ENCODE measurements at places on chromosomes 12 and 14.

GRCh38 chr14:91372671-91373495 lies 44.7 kb downstream of the CCDC88C start:
- DNase-seq: no peak

DNA sequence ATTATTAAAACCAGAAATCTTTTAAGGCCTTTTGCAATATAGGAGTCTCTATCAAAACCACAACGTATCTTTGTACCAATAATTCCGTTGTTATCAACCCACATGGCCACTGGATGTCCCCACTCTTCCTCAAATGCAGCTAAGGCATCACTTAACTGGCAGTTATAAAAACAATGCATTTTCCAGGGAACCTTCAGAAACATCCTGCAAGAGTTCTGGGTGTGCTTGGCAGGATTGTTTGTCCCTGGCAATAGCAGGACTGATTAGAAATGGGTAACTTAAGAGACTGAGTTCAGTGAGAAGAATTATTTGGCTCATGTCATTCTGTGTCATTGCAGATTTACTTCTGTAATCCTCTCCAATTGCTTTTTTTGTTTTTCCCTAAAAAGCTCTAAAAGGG lies 112.0 kb downstream of the SLC15A5 start:
- peak; percentile 30 for DNase-seq

DNA sequence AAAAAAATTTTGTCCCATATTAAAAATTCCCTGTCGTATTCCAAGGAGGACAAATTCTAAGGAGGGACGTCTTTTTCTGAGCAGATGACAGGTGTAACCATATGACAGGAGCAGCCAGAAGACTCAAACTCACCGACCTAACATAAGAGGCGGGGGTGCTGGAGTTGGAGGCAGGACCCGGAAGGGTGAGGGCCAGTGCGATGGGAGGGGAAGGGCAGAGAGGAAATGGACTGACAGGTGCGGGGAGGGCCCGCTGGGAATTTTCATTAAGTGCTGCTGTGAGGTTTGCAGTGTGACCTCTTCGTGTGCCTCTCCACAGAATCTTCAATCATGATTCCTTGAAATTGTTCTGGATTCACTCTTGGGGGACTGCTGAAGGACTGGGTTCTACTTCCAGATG lies 189.4 kb downstream of the NTF3 start:
- DNase-seq: no peak

GRCh38 chr12:39467432-39467870 lies 24.5 kb upstream of the KIF21A start:
- DNase-seq: no peak

DNA sequence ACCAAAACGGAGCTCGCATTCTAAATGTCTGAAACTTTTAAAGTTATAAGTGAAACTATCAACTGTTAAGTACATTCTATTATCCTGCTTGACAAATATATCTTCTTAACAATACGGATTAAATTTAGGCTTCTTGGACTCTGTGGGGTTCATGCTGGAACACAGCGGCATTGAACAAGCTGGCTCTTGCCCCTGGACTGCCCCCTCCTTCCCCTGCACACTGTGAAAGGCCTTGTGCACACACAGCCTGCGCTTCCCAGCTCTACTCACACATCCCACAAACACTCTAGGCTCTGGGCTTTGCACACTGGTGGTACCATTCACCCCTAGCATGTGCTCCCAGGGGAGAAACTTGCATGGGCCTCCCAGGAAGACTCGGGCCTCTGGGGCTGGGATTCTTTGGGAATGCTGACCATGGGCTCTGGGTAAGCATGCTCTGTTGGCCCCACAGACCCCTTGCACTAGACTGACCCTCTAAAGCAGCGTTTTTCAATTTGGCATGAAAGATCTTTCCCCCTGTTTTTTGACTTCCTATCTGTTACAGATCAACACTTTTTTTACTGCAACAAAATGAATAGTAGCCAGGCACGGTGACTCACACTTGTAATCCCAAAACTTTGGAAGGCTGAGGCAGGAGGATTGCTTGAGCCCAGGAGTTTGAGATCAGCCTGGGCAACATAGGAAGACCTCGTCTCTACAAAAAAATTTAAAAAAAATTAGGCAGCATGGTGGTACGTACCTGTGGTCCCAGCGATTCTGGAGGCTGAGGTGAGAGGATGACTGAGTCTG lies 96.2 kb upstream of the CPM start:
- no peak for DNase-seq

DNA sequence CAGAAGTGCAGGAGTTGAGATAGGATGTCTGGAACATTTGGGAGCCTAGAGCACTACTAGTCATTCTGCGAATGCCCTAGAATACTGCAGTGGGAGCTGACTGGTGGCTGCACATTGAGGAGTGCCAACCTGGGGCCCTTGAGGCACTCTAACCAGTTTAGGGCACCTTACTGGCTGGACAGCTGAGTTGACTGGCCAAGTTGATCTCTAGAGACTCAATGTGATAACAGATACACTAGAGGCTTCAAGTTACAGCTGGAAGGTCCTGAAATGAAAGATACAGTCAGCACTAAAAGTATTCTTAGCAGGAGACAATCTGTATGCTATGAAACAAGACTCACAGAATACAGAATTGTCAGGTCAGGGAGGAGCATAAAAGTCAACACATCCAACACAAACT lies 8.0 kb downstream of the SLC8A3 start:
- no peak for DNase-seq

DNA sequence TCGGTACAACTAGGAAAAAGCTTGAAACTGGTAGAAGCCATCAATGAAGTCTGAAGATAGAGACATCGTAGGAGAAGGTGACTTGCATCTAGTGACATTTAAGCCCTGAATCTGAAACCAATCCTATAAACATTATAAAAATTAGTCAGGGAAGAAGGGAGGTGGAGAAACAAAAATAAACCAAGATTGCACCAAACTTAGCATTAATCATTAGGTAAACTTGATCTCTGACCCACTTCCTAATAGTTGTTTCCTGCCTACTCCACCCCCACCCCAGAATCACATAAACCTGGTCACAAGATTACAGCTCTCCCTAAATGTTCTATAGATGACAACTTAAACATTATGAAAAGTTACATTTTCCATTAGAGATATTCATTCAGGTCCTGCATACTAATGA lies 40.4 kb downstream of the TSPAN19 start:
- DNase-seq: peak; percentile 16

- DNase-seq: no peak
These were observed 856.9 kb upstream of the SEL1L start for GRCh38 chr14:82390586-82390985.

DNA sequence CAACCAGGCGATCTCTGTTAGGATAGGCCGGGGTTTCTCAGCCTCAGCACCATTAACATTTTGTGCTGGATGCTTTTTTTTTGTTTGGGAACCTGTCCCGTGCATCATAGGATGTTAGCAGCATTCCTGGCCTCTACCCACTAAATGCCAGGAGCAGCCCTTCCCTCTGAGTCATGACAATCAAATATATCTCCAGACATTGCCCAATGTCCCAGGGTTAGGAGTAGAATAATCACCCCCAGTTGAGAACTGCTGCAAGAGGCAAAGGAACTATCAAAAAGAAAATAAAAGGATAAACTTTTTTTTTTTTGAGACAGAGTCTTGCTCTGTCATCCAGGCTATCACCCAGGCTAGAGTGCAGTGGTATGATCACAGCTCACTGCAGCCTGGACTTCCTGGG lies 76.0 kb downstream of the ACACB start:
- peak; percentile 16 for DNase-seq

DNA sequence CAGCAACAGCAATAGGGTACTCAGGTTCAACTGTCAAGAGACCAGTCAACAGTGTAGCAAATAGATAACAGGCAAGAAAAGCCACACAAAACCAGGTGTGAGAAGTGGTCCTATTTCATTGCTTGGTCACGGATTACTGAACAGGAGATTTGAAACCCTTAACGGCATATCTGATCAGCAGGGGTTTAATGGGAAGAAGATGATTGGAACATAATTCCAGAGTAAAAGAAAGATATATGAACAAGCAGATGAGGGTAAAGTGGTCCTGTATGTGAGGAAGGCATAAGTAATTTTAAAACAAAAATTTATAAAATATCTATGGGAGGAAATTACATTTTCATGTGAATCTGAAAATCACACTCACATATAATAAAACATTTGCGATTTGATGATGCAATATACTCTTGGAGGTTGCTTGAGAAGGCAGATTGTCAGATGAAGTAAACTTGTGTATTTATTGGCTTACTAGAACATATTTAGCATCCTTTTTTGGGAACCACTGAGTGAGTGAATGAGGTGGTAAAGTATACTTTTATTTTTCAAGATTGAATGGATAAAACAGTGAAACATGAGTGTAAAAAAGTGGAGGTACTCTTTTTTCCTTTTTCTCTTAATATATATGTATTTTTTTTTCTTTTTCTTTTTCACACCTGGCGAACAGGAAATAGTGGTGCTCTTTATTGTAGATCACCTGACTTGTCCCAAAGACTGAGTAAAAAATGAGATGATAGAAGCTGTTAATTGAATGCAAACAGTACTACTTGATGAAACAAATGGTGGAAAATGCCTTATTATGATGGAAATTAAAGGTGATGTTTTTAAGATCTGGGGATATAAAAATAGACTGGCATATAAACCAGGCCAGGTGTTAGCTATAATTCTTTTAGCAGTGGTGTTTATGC lies 21.6 kb upstream of the SDR39U1 start:
- DNase-seq: no peak

- no peak for DNase-seq
These were observed 121.7 kb upstream of the CNOT2 start for GRCh38 chr12:70121562-70121961.

GRCh38 chr12:70646850-70647249 lies 9.6 kb upstream of the PTPRB start:
- DNase-seq: peak; percentile 59

DNA sequence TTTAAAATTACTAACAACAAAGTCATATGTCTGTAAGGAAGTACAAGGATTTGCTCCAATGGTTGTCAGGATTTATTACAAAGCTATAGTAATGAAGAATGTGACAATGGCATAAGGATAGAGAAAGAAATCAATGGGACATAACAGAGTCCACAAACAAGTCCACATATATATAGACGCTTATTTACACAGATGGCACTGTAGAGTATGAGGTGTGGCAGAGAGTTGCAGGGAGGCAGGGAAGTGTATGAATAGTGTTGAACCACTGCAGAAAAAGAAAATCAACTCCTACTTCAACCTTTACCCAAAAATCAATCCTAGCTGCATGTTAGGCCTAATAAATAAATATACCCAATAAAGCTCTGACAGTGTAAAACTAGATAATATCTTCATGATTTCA lies 21.3 kb downstream of the SOS2 start:
- no peak for DNase-seq

GRCh38 chr14:99232714-99233214 lies 39.2 kb downstream of the BCL11B start:
- DNase-seq: no peak

All from skeletal muscle cell (primary cell).